ENCODE measurements at places on chromosomes 7 and 10.

DNA sequence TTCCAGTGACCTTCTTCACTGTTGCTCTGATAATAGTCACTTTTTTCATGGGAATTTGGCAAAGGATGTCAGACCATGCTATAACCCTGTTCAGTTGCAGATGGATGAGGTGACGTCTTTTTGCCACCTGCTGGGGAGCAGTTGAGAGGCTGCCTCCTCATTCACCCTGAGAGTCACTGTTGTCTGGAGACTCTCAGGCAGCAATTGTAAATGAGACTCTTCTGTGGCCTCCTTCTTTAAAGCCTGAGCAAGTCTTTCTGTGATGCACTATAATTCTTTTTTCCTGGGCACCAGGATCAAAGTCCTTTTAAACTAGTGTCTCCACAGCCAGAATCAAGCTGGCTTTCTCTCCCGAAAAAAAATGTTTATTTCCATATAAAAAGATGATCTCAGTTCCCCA, 345.1 kb downstream of the ARL4A start:
- no peak for DNase-seq

GRCh38 chr10:70115948-70116682, 16.5 kb downstream of the AIFM2 start:
- peak; percentile 27 for DNase-seq

GRCh38 chr7:48250441-48250951, 79.2 kb downstream of the ABCA13 start:
- DNase-seq = no peak

- DNase-seq = no peak
These were observed 401.4 kb downstream of the TNS3 start for GRCh38 chr7:47180516-47180826.

- peak; percentile 15 for DNase-seq
These were observed 87.0 kb downstream of the TBXAS1 start for GRCh38 chr7:139915864-139916716.

- no peak for DNase-seq
These were observed 79.3 kb upstream of the TNS3 start for GRCh38 chr7:47661051-47661714.

DNA sequence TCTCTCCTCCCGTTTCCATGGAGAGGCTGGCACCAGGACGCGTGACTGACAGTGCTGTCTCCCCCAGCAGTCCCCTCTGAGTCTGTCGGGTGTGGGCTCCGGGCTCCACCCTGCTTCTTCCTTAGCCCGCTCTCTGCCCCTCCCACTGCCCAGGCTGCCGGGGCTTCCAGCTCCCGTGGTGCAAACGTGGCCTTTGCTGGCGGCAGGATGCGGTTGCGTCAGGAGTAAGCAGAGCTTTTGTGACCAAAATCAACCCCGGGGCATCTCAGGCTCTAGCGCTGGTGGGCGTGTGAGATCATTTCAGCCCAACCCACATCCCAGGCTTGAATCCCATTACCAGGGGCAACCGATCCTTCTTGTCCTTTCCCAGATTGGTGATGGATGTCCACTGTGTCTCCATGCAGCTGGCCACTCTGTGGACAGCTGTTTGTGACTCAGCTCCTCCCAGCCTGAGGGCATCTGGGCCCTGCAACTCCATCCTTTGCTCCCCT, 28.2 kb downstream of the PTPRE start:
- DNase-seq = no peak

GRCh38 chr10:104903433-104903832, 262.3 kb downstream of the SORCS3 start:
- DNase-seq = no peak

Measured in activated CD4-positive, CD25-positive, alpha-beta regulatory T cell (primary cell).